Astrocyte (in vitro differentiated cells and primary cell): ENCODE measurements at places on chromosomes 5 and 9.

DNA sequence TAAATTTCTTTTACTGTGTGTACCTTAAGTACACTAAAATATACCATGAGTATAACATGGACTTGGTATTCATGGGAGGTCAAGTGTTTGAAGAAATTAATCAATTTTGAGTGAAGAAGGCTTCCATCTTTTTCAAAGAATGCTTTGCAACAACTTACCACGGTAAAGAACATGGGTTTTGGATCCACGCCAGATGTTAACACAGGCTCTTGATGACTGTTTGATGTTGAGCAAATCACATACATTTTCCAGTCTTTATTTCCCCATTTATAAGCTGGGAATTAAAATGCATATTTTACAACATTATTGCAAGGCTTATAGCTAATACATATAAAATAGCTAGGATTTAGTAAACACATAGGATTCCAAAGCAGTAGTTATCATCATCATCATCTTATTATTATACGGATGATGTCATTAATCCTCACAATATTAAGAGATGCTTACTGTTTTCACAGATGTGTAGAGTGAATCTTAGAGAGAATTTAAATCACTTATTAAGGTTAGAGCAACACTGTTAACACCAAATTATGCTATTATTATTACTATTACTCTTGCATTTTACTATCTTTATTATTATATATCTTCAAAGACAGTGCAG is 362.0 kb downstream of the PRELID2 start:
- DNase-seq = no peak

- no peak for DNase-seq
Observed at GRCh38 chr5:87115839-87116364, 151.8 kb upstream of the RASA1 start.

DNA sequence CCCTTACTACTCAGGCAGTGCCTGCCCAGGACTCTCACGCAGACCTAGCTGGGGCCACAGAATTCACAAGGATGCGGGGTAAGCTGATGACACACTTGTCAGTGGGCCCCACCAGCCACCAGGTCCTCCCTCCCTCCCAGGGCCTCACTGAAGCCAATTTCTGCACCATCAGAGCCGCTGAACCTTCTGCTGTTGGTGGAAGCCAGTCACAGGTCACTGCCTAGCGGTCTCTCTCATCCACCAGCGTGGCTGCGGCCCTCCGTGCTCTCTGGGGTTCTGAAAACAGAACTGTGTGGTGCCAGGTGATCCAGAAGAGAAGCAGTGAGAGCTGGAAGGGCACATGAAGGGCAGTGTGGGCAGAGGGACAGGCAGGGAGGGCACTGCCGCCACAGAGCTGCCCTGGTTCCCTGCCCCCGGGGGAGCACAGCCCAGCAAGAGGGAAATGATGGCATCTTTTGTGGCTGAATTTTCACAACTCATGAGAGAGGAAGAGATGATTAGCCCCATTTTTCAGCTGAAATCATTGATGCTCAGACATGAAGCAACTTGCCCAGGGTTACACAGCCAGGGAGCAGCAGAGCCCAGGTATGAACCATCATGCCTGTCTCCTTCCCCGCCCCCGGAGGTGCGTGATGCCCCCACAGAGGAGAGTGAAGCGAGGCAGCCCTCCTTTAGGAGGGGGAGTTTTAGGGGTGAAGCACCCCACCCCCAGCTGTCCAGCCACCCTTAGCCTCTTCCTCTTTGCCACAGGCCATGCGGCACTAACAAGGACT is 41.4 kb upstream of the CPLX2 start:
- no peak for DNase-seq

DNA sequence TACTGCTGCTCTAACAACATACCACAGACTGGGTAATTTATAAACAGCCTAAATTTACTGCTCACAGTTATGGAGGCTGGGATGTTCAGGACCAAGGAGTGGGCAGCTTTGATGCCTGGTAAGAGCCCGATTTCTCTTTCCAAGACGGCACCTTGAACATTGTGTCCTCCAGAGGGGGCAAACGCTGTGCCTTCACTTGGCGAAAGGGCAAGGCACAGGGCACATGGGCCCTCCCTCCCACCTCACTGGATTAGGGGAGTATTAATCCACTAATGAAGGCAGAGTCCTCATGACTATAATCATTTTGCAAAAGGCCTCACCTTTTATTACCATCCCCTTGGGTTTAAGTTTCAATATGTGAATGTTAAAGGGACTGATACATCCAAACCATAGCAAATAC is 397.7 kb downstream of the TMEM38B start:
- no peak for DNase-seq

GRCh38 chr9:107546859-107547258 is 57.3 kb upstream of the KLF4 start:
- no peak for DNase-seq
